Caco-2 (cell line): ENCODE measurements at places on chromosomes 2 and 18.

- no peak for DNase-seq
These were observed 8.4 kb upstream of the NR4A2 start for GRCh38 chr2:156340804-156341451.

DNA sequence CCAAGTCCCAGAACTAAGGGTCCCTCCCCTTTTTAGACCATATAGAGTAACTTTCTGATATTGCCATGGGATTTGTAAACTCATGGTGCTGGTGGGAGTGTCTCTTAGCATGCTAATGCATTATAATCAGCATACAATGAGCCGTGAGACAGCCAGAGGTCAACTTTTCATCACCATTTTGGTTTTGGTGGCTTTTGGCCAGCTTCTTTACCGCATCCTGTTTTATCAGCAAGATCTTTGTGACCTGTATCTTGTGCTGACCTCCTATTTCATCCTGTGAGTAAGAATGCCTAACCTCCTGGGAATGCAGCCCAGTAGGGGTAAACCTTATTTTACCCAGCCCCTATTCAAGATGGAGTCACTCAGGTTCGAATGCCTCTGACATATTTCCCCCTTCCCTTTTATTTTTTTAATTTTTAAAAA lies 148.2 kb downstream of the PHLPP1 start:
- DNase-seq: no peak

GRCh38 chr2:205858881-205859441 lies 176.7 kb downstream of the NRP2 start:
- DNase-seq: no peak

GRCh38 chr18:52437161-52437560 lies 97.2 kb downstream of the DCC start:
- DNase-seq: no peak

DNA sequence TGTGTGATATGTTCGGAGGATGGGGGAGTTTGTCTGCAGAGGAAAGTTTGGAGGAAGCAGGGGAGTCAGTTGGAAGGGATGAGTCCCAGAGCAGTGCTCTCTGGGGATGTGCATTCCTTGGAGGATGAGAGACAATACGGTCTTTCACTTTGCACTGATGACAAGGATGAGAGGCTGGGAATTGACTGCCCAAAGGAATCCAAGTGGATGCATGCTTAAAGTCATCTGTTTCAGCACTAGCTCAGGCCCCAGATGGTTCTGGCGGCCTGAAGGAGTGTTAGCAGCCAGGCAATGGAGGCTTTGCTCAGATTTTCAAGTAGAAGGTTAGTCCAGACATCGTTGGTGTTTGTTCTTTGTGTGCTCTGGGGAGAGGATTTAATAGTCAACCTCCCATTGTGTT lies 100.2 kb downstream of the CRIM1 start:
- no peak for DNase-seq
